ENCODE measurements at places on chromosomes 12 and 14.

DNA sequence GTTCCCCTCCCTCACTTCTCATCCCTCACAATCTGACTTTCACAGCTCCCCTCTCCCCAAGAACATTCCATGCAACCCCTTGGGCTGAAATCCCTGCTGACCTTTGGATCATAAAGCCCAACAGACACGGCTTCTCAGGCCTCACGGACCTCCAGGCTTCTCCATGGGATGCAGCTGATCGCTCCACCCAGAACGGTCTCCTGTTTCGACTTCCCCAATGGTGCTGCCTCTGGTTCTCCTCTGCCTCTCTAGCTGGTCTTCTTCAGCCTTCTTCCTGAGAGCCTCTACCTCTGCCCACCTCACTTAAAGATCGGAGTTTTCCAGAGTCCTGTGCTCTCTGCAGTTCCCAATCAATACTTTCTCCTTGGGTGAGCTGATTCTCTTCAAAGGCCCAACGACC, 17.8 kb upstream of the PRMT8 start:
- DNase-seq: peak; percentile 48

DNA sequence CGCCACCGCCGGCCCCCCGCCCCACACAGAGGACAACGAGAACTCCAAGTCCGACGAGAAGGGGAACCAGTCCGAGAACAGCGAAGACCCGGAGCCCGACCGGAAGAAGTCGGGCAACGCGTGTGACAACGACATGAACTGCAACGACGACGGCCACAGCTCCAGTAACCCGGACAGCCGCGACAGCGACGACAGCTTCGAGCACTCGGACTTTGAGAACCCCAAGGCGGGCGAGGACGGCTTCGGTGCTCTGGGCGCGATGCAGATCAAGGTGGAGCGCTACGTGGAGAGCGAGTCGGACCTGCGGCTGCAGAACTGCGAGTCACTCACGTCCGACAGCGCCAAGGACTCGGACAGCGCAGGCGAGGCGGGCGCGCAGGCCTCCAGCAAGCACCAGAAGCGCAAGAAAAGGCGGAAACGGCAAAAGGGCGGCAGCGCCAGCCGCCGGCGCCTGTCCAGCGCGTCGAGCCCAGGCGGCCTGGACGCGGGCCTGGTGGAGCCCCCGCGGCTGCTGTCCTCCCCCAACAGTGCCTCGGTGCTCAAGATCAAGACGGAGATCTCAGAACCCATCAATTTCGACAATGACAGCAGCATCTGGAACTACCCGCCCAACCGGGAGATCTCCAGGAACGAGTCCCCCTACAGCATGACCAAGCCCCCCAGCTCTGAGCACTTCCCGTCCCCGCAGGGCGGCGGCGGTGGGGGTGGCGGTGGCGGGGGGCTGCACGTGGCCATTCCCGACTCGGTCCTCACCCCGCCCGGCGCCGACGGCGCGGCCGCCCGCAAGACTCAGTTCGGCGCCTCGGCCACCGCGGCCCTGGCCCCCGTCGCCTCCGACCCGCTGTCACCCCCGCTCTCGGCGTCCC, 150.9 kb downstream of the EGLN3 start:
- no peak for DNase-seq

GRCh38 chr14:81268016-81268416, 47.3 kb upstream of the GTF2A1 start:
- DNase-seq: peak; percentile 93

DNA sequence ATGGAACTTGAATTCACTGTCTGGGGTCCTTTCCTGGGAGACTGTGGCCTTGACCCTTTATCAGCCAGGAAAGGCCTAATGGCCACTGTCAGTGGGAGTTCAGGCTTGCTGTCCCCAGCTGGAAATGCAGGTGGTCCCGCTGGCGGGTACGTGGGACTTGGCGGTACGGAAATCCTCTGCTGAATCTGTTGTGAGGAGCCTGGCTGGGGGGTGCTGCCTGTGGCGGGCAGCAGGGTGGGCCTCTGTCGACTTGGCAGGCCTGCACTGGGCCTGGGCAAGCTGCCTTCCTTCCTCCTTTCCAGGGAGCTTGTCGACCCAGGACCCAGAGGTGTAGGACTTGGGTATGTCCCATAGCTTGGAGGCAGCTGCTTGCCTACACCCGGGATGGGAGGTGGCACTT, 26.3 kb downstream of the ZFYVE21 start:
- DNase-seq: peak; percentile 30

- DNase-seq: no peak
Measured at GRCh38 chr12:107369006-107369405, 275.7 kb upstream of the CRY1 start.

- no peak for DNase-seq
Measured at GRCh38 chr12:26162905-26163304, 32.5 kb upstream of the SSPN start.

DNA sequence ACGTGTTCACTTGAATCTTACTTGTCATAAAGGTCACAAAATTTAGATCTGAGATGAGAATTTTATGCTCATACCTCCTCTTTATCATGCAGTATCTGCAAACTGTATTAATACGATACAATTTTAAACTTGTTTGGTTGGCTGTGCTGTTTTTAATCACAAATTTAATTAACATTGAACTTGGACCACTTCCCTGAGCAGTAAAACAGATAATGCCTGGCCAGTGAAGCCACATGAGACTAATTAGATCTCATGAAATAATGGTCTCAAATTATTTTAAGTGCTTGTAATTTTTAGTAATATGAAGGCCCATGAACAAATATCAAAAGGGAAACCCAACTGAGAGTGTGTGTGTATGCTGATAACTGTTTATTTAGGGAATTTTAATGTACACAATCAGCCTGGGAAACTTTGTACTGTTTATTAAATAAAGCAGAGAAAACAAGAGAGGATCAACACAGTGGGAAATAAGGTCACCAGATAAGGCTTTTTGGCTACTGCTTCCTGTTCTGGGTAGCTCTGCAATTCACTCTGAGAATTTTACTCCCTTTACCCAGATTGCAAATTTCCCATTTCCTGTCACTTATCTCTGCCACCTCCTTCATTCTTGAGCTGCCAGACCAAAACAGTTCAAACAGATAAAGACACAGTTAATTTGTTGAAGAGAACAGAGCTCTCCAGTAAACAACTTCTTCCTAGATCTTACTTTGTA, 61.6 kb upstream of the GNPNAT1 start:
- no peak for DNase-seq

DNA sequence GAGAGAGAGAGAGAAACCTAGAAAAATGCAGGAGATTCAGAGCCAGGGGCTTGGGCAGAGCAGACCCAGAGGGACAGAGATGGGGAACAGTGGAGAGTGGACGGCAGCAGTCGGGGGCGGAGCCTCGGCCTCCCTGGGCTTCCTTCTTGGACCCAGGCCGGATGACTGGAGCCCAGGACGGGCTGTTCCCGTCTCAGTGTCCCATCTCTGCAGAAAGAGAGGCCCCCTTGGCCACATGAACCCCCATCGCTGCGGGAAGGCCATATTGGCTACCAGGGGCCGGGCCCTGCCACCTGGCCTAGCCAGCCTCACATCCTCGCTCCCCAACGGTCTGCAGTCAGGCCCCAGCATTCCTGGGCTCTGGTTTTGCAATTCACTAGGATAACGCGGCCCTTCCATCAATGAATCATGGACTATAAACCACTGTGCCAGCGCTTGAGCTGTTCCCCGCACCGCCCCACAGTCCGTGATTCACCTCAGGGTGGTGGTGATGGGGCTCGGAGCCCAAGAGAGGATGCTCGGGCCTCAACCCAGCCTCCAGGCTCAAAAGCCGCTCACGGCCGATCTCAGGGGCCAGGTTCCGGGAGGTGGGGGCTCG, 116.5 kb downstream of the RFLNA start:
- peak; percentile 62 for DNase-seq

GRCh38 chr14:104267895-104268294, 129.5 kb downstream of the KIF26A start:
- DNase-seq: peak; percentile 50

DNA sequence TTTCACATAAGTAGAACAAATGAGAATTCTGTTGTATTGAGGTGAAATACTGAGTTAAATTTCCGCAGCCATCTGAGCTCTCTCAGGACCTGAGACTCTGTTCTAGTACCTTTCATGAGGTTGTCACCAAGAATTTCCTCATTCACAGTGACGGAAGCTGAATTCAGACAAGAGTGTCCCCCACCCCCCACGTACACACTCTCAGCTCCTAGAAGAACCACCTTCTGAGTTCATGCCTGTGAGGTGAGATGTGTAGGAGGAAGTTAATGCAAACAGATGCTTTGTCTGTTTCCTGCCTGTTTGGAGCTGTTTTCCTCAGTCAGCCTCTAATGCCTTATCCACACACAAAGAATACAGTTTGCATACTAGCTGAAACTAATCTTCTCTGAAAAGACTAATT, 18.2 kb downstream of the BICDL1 start:
- DNase-seq: peak; percentile 75

GRCh38 chr14:64574371-64575107, 24.8 kb downstream of the PPP1R36 start:
- DNase-seq: no peak

DNA sequence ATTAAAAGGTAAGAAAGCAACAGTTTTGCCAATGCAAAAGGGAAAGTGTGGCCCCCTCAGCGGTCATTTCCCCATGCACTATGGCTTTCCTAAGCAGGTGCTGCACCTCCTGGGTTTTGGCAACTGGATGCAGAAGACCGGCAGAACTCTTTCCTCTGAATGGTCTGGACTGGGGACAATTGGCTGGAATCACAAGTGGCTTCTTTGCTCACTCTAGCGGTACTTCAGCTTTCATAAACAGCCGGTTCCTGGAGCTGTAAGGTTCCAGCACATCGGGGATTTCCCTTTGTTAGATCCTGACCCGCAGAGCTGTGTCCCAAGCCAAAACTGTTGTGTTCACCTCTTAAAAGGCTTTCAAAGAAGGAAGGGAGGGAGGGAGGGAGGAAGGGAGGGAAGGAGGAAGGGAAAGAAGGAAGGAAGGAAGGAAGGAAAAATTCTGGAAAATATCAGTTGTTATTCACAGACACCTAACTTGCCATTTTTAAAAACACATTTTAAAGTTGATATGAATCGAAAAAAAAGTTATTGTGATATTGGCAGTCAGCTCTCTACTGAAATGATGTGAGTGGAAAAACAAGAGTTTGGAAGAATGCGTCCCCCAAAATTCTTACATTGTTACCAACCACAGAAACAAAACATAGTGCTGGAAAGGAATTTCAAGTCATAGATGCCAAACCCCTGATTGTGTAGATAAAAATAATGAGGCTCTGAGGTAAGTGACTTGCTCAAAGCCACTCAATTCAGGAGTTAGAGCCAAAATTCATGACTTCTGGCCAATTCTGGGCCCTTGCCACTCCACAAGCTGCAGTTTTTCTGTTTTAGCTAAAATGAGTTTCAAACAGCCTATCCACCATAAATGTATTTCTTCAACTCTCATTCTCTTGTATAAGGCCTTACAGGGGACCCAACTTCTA, 220.6 kb upstream of the HMGA2 start:
- peak; percentile 80 for DNase-seq

- DNase-seq: no peak
Measured at GRCh38 chr12:28057856-28058615, 85.5 kb upstream of the PTHLH start.

GRCh38 chr12:43210485-43211192, 341.4 kb downstream of the ADAMTS20 start:
- peak; percentile 65 for DNase-seq

DNA sequence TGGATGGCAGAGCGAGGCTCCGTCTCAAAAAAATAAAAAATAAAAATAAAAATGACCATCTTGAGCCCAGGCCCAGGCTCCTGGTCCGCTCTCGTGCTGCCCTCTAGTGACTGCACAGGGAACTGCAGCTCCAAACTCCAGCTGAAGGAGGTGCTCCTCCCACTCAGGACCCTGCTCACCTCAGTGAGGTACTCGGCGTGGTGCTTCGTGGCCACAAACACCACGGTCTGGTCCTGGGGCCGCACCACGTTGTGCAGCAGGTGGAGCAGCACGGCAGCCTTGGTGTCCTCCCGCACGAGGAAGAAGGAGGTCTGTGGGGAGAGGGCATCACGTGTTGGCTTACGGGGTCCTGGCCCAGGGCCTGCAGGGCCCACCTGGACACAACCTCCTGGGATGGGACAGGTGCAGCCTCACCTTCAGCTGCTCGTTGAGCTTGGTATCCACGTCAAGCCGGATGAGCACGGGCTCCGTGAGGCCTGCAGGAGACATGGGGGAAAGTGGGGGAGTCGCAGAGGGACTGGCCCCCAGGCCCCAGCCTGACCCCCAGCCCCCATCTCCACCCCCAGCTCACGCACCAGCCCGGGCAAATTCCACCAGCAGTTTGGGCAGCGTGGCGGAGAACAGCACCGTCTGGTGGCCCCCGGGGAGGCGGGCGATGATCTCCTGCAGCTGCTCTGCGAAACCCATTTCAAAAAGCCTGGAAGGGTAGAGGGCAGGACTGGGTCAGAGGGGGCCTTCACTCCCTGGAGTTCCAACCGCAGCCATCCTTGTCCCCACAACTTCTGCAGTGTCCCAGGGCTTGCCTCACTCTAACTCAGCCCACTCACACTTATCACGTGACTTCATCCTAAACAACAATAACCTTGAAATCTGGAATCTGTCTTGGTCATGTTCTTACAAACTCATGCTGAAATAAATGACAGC, 10.6 kb downstream of the DDX54 start:
- peak; percentile 89 for DNase-seq

DNA sequence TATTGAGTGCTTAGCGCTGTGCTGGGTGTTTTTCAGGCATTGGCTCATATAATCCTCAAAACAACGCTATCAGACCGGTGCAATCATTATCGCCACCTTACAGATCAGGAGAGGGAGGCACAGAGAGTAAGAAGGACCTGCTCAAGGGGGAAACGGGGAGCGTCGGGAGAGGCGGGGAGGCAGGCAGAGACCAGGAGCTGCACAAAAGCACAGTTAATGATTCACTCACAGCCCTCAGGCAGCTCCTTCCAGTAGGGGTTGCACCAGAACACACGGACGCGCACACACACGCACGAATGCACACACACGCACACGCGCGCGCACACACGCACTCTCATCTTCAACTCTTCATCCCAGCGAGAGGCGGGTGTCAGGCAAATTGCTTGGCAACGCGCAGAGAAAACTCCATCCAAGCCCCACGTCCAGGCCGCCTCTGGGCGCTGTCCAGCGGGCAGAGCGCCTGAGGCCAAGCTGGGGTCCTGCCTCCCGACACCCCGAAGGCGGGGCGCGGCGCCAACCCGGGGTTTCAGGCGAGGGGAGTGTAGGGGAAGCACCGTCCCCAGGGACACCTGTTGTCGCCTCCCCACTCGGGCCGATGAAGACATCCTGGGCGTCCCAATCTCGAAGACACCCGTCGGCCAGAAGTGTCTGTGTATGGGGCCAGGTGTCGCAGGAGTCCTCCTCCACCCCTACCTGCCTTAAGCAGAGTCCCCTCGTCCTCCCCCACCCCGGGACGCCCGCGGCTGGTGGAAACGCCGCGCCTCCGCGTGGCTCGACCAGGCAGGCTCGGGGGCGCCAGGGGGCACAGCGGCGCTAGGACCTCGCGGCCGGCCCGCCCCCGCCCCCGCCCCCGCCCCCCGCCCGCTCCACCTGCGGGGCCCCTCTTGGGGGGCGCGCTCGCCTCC, 35.5 kb upstream of the STON2 start:
- DNase-seq: peak; percentile 83

- no peak for DNase-seq
Measured at GRCh38 chr12:108642899-108643654, 9.4 kb upstream of the SELPLG start.

DNA sequence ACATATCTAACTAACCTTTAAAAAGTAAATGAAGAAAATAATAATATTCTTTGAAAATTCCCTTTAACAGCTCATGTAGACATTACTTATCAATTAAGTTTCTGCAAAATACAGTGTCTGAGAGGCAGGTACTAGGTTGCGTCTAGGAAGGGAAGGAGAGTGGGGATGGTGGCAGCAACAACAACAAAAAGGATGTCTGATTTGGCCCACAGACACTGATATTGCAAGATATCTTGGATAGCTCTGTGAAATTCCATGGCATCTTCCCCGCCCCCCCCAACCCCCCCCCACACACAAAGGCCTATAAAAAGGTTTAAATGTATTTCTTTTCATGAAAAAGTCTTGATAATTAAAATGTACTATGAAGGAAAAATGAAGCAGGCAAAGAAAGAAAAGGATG, 41.6 kb upstream of the AP4S1 start:
- DNase-seq: no peak
